T1000 (cell line): ENCODE measurements at places on chromosomes 4 and X.
A peak's percentile ranks its signal among the peaks of the same experiment; 100 is the strongest.

DNA sequence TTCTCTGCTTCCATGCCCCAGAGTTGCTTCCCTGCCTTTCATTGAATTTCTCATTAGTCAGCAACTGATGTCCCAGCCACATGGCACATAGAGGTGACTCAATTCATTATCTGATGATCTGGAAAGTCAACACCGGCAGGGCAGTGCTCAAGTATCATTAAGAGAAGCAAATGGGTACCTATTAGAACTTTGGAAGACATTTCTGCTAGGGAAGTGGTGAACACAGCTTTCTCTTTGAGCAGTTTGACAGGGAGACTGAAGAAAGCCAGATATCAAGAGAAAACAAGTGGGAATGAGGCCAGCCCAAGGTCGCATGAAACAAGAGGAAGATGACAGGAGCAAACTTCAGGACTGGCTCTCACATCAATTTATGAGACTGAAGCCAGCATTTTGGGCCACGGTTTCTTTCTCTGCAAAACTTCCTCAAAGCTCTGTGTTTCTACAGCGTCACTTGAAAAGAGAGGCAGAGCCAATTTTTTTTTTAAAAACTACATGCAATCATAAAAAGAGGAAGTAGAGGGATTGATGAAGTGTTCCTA, 108.3 kb upstream of the RPS6KA3 start:
- DNase-seq: no peak

DNA sequence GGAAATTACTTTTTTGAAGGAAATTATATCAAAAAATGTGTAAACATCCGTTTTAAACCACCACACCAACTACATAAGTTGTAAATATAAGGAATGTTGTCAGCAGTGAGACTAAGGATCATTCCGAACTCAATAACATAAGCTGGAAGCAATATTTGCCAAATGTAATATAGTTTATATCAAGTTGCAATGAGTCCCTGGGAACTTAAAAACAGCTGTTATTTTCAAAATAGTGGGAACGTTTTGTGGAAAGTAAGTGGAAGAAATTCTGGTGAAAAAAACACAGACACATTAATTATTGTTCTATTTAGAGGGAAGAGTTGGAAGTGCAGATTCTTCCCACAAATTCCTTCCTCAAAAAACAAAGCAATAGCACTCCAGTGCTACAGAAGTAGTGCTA, 444.3 kb downstream of the NAP1L3 start:
- no peak for DNase-seq

GRCh38 chrX:57583477-57583876, 8.3 kb upstream of the ZXDB start:
- no peak for DNase-seq

GRCh38 chr4:170940043-170940724, 850.4 kb upstream of the AADAT start:
- no peak for DNase-seq

GRCh38 chr4:39045827-39046221, 13.6 kb upstream of the TMEM156 start:
- DNase-seq: peak; percentile 53

DNA sequence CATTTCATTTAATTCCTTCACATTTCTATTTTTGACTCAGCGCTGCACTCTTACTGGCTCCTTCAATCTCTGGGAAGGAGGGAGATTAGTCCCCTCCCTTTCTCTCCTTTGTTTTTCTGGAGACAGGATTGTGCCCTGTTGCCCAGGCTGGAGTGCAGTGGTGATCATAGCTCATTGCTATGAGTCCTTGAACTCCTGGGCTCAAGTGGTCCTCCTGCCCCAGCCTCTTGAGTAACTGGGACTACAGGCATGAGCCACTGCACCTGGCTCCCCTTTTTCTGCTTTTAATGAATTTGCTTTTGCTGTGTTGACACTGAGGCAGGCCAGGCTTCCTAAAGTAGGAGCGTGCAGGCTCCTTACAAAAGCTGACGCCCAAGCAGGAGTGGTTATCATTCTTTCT, 10.5 kb downstream of the TBC1D14 start:
- DNase-seq: no peak

GRCh38 chr4:121885115-121885514, 14.8 kb upstream of the BBS7 start:
- DNase-seq: no peak

GRCh38 chr4:177555007-177555574, 112.9 kb upstream of the AGA start:
- no peak for DNase-seq

GRCh38 chr4:187188118-187188517, 464.5 kb upstream of the FAT1 start:
- no peak for DNase-seq
